Caudate nucleus (tissue), 63 donors: ENCODE measurements at places on chromosomes 5 and 9.

GRCh38 chr5:145443366-145443765, 391.8 kb downstream of the PRELID2 start:
- DNase-seq = no peak

DNA sequence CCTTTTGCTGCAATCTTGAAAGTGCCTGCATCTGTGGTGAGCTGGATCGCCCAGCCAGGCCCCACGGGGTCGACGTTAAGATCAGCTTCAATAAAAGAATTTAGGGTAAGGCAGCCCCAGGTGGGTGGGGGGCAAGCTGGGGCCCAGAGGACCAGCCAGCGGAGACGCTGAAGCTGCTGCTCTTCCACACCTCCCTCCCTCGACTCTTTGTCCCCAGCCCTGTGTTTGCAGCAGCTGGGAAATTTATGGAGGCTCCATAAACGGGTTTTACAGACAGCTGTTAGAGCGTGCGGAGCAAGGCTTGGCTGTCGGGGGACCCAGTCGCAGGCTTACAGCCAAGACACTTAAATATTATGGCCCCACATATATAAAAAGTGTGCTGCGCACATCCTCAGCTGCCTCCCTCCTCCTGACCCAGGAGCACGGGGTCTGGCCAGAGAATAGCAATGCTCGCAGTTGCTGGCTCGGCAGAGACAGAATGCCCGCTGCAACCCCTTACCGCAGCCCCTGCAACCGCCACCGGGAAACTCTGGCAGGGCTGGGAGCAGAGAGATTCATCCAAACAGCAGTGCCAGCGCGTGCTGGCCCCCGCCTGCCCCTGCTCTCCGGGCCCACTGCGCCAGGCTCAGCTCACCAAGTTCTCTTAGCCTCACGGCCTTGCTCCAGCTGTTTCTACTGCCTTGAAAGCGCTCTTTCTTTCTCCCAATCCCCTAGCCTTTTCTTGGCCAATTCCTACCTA, 28.4 kb upstream of the MVB12B start:
- DNase-seq = peak; percentile 67

DNA sequence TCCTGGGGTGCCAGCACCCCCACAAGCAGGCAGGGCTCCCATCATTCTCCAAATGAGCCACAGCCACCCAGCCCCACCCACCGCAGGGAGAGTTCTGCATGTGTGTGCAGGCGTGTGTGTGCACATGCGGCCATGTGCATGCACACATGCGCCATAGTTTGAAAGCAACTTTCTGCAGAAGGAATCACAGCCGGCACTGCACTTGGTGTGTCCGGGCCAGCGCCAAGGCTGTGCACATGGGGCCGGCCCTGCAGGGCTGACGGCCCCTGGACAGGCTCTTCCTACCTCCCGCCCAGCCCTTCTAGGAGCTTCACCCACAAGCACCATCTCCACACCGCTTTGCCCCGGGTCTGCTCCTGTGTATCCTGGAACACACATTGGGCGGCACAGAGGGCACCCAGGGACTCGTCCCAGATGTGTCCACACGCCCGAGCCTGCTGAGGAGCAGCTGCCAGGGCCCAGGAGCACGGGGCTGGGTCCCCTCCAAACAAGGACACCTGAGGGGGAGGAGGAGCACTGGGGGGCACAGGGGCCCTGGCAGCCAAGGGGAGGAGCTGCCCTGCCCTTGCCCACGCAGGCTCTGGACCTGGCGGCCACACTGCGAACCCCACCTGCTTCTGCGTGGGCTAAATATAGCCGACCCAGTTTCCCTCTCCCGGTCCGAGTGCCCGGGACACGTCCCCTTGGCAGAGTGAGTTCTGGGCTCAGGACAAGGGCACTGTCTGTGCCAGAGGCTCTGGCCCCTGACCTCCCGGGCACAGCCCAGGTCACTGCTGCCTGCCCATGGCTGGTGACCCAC, 19.1 kb downstream of the TPPP start:
- DNase-seq = no peak

GRCh38 chr5:126486332-126486731, 63.1 kb downstream of the GRAMD2B start:
- DNase-seq = no peak

- no peak for DNase-seq
Measured at GRCh38 chr5:386432-387341, 56.3 kb upstream of the EXOC3 start.

GRCh38 chr9:132519033-132519432, 63.4 kb upstream of the BARHL1 start:
- DNase-seq = no peak

DNA sequence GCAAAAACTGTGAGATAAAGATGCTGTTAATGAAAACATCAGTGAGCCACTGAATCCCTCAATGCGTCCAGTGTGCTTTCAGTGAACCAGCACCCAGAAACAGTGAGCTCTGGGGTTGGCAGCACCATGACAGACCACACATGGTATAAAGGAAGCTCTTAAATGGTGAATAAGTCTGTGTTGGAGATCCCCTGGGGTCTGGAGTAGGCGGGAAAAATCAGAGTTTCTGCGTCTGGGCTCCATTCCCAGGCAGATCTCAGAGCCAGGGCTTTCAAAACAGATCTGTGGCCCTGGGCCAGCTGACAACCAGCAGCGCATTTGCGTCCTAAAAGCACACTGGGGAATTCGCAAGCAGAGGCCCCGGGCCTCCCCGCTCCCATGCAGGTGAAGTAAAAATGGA, 233.5 kb downstream of the FRMD3 start:
- DNase-seq = peak; percentile 50

- no peak for DNase-seq
Measured at GRCh38 chr9:134413112-134413715, 87.0 kb downstream of the RXRA start.

GRCh38 chr5:109192555-109193281, 217.1 kb downstream of the PJA2 start:
- no peak for DNase-seq

- DNase-seq = peak; percentile 70
Measured at GRCh38 chr5:139763930-139764791, 31.4 kb upstream of the PSD2 start.

DNA sequence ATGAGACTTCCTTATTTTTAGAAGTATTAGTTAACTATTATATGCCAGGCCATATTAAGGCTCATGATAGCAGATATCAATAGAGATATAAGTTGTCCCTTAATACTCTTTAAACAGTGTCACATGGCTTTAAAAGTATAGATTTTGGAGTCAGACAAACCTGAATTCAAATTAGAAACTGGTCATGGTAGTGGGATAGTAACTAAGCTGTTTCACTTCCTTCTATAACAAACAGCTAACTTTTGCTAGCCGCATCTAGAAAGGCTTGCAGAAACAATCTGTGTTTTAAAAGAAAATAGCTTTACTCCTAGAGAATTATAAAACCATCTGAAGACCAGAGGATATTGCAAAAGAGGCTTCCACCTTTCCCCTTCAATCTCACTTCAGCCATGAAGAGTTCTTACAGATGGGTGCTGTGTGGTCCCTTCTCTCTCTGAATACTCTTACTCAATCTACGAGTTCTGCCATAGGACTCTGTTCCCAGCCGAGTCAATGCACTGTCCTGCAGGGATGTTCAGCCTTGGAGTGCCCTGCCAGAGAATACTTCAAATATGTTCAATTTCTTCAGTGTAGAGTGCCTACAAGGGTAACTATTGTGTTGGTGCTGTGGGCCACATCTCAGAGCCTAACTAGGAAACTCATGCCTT, 810.2 kb downstream of the EFNA5 start:
- no peak for DNase-seq

GRCh38 chr5:145551714-145552113, 283.4 kb downstream of the PRELID2 start:
- no peak for DNase-seq

DNA sequence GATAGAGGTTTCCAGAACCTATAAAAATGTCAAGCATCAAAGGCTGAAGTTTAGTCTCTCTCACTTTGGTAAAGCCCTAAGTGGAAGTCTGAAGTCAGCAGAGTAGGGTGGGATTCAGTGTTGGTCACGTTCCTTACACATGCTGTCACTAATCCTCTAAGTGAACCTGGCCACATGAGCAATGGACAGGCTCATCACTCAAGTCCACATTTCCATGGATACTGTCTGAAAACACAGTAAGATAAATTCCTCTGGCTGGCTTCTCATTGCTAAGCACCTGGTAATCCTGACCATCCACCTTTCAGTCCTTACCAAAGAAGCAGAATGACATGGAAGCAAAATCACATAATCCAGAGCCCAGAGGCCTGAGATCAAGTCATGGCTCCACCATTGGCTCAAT, 43.8 kb downstream of the GNA14 start:
- DNase-seq = no peak

DNA sequence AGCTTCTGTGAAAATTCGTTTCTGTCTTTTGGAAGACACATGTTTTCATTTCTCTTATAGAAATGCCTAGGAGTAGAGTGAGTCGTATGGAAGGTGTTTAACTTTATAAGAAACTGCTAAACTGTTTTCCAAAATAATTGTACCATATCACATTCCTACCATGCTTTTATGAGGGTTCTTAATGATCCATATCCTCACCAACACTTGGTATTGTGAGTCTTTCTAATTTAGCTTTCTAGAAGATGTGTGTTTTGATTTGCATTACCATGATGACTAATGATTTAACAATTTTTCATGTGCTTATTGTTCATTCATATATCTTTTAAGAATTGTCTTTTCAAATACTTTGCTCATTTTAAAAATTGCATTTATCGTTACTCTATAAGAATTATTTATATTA, 223.6 kb downstream of the COMMD10 start:
- DNase-seq = no peak

DNA sequence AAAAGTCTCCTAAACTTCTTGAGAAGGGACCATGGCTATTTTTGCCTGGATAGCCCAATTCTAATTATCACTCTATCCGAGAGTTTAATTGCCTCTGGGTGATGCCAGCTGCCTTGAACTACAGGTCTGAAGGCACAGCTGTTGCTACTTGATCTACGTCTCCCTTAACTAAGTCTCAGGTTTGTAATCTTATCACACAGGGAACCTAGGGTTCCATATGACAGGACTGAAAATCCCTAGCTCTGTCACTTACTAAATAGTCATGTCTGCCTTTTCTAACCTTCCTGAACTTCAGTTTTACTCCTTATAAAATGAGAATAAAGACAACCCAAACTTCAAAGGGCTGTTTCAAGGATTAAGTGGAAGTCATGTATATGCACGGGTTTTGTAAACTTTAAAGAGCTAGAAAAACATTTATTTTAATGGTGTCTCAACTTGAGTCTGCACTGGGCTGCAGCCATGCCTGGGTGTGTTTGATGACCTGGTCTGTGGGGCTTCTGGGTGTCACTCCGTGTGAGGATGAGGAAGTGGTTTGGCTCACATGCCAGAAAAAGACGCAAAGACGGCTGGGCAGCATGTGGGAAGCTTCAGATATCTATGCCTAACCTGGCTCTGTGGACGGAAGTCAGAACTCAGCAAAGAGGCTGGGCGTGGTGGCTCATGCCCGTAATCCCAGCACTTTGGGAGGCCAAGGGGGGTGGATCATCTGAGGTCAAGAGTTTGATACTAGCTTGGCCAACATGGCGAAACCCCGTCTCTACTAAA, 129.3 kb upstream of the SLC44A1 start:
- no peak for DNase-seq

- no peak for DNase-seq
Measured at GRCh38 chr9:95512709-95513095, 4.1 kb downstream of the PTCH1 start.

GRCh38 chr5:27906481-27906880, 868.1 kb upstream of the CDH9 start:
- no peak for DNase-seq

DNA sequence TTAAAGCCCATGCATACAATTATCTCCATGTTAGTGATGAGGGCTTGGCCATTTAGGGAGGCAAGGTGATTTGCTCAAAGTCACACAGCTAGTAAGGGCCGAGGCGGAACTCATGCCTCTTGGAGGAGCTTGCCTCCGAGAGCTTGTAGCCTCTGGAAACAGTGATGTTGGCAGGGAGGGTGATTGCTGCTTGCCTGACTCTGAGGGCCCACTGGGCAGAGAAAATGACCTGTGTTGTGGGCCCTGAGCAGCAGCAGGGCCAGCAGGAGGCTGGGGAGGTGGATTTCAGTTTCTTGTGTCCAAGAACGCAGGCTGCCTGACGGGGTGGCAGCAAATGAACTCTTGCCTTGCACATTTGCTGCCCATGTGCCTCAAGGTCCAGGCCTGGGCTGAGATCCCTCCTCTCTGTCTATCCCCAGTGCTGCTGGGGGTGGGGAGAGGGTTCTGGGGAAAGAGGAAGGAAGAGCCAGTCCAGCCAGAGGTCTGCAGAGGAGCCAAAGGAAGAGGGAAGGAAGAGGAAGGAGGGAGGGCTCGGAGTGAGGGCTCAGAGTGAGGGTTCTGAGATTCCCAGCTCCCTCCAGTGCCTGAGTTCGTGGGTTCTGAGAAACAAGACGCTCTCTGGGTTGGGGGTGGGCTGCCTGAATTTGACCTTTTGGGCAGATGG, 16.2 kb upstream of the PTGS1 start:
- DNase-seq = no peak

DNA sequence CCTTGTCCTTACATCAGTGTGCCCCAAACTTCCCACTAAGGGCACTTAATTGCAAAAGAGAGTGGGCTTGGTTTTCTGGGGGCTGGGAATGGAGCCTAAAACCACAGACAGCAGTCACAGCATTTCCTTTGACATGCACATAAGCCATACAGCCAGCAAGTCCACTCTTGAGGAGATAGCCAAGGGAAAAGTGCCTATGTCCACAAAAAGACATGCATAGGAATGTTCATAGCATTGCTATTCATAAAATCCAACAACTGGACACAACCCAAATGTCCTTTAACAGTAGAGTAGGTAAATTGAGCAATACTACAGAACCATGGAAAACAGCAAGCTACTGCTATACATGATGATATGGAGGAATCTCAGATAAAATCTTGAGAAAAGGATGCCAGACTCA, 11.7 kb upstream of the FAT2 start:
- DNase-seq = no peak

DNA sequence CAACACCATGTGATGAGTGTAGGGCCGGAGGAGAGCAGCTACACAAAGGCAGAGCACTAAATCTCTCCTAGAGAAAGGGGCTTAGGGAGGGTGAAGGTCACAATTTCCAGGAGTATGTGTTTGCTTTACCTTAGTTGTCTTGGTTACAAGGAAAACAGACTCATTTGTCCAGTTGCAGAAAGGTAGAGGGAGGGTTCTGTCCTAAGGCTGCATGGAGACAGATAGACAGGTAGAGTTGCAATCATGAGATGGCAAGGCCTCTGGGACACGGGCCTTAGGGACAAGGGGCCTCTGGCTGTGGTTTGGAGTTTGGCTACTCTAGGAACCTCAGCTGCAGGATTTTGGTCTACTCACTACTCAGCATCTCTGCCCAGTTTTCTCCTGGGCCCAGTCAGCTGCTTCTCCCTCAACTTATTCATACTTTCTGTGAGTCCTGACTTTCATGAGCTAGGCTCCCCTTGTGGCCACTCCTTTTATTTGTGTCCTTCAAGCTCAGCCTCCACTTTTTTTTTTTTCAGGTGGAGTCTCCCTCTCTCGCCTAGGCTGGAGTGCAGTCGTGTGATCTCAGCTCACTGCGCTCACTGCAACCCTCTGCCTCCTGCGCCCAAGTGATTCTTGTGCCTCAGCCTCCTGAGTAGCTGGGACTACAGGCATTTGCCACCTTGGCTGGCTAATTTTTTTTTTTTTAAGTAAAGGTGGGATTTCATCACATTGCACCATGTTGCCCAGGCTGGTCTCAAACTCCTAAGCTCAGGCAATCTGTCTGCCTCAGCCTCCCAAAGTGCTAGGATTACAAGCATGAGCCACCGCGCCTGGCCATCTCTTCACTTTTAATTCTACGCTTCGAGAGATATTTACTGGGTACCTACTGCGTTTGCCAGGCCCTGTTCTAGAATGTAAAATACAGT, 76.6 kb downstream of the PTPDC1 start:
- no peak for DNase-seq

GRCh38 chr5:134500699-134501430, 24.6 kb upstream of the JADE2 start:
- no peak for DNase-seq
